ENCODE measurements at places on chromosomes 4 and X.
A peak's percentile ranks its signal among the peaks of the same experiment; 100 is the strongest.

- DNase-seq: no peak
These were observed 230.1 kb downstream of the SHROOM3 start for GRCh38 chr4:76665153-76665552.

DNA sequence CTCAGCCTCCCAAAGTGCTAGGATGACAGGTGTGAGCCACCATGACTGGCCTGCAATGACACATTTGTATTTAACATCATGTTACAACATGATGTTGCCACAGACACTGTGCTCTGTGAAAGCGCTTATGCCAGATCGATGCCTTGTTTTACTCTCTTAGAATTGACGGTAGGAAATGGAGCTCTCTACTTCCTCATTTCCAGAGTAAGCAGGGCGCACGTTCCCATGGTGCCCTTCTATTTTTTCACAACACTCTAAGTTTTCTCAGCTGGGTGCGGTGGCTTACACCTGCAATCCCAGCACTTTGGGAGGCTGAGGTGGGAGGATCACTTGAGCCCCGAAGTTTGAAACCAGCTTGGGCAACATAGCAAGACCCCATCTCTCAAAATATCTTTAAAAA lies 60.7 kb upstream of the DHRSX start:
- DNase-seq: peak; percentile 65

DNA sequence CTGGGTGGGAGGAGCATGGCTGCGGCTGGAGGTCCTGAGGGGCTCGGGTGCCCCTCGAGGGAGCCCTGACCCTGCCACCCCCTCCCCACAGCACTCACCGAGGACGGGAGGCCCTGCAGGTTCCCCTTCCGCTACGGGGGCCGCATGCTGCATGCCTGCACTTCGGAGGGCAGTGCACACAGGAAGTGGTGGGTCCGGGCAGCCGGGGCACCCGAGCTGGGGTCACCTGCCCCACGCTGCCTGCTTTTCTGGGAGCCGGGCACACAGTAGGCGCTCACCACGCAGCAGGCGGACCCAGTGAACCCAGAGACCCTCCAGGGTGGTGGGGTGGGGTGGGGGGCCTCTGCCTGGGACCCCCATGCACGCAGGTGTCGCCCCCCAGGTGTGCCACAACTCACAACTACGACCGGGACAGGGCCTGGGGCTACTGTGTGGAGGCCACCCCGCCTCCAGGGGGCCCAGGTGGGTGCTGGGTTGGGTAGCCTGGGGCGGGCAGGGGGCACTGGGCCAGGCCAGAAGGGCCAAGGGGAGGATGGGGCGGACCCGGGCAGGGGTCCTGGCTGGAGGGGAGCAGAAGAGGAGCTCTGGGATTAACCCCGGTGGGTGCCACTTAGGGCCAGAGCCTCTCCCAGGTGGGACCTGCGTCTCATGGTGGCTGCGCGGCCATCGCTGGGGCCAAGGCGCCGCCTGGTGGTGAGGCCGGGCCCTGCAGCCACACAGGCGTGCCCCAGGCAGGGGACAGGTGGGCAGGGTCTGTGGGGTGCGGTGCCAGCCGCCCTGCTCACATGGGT lies 1.4 kb downstream of the HGFAC start:
- peak; percentile 39 for DNase-seq

GRCh38 chrX:48531358-48531959 lies 8.1 kb upstream of the TBC1D25 start:
- DNase-seq: no peak

GRCh38 chrX:115906276-115906675 lies 264.3 kb upstream of the AGTR2 start:
- no peak for DNase-seq

- peak; percentile 52 for DNase-seq
These were observed 174.5 kb downstream of the SMIM20 start for GRCh38 chr4:26088433-26088928.

DNA sequence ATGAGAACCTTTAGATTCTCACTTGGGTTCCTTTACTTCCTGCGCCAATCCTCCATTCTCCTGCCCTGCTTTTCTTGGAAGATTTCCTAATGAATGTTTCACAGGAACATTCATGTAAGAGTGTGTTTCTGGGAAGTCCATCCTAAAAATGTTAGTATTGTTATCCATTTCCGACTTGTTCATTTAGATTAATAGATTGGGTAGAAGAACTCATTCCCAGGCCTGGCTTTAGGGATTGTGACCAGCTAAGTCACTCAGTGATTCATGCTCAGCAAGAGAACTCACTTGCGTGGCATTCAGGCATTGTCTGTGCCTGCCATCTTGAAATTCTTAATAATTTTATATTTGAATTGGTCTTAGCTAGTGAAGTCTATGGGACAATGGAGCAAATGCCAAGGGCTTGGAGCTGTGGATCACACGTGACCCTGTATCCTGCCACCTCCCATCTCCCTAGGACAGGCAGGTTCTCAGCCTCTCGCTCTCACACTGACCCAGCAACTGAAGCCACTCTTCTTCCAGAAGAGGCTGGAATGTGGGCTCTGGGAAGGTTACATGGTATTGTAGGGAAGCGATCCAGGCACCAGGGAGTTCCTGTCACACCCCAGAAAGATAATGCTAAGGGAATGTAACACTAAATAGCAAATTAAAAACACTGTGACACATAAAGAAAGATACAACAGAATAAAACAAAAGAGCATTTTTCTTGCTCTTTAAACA lies 562.1 kb downstream of the TMA16 start:
- no peak for DNase-seq

- no peak for DNase-seq
These were observed 44.0 kb upstream of the USP38 start for GRCh38 chr4:143140696-143141095.

- no peak for DNase-seq
These were observed 107.3 kb downstream of the GATB start for GRCh38 chr4:151653548-151653918.

DNA sequence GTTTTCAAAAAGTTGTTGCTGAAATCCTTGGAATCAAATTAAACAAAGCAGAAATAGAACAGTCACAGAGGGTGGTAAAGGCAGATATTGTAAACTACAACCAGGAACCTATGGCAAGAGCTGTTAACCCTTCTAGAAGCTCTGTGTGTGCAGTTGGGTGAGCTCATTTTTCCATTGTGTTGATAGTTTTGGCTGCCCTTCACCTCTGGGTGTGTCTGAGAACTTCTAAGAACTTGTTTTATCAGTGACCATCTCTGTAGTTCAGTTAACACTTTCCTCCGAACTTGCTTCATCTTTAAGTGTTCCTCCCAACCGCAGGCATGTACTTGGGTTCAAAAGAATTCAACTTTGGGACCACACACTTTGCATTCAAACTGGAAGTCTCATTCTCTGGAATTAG lies 32.7 kb downstream of the RBMX start:
- no peak for DNase-seq

DNA sequence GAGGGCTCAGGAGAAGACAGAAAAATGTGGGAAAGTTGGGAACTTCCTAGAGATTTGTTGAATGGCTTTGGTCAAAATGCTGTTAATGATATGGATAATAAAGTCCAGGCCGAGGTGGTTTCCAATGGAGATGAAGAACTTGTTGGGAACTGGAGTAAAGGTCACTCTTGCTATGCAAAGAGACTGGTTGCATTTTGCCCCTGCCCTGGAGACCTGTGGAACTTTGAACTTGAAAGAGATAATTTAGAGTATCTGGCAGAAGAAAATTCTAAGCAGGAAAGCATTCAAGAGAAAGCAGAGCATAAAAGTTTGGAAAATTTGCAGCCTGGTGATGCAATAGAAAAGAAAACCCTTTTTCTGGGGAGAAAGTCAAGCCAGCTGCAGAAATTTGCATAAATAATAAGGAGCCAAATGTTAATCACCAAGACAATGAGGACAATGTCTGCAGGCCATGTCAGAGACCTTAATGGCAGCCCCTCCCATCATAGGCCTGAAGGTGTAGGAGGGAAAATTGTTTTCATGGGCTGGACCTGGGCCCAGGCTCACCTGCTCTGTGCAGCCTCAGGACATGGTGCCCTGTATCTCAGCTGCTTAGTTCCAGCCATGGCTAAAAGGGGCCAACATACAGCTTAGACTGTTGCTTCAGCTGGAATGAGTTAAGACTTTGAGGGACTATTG lies 203.8 kb downstream of the RELL1 start:
- no peak for DNase-seq

DNA sequence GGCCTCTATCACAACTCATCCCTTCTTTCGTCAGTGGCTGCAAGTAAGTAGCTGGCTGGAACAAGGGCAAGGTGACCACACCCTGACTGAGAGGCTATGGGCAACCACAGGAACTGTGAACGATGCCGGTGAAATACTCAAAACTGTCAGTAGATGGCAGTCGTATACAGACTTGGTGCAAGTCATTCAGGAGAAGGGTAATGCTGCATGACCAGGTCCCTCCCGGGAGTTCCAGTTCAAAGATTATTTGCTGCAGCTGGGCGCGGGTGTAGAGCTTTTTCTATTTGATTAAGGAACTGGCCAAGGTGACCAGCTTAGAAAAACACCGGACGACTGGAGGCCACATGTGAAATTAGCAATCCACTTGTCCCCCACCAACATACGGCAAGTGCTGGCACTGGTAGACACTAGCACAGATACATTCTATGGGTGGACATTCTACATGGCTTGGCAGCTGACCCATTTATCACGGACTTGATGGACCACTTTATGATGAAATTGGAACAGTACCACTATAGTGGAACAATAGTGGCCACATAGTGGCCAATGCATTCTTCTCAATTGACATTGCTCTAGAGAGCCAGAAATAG lies 726.6 kb downstream of the TRAM1L1 start:
- no peak for DNase-seq

GRCh38 chr4:150746156-150746555 lies 164.2 kb downstream of the MAB21L2 start:
- DNase-seq: no peak

- DNase-seq: no peak
These were observed 18.5 kb downstream of the DDX60L start for GRCh38 chr4:168461821-168462220.

DNA sequence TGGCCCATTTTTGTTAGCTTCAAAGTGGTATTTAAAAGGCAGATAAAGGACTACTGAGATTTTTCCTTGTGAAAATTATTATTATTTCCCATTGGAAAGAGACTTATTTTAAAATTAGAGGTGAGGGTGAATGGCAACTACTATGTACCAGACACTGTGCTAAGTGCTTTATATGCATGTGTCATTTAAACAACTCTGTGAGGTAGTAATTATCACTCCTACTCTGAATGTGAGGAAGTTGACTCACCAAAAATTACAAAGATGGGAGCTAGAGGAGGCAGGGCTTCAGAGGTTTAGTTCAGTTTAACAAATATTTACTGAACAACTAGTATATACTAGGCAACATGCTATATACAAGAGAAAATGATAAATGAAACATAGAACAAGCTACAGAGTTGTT lies 78.2 kb downstream of the MSL3 start:
- no peak for DNase-seq

DNA sequence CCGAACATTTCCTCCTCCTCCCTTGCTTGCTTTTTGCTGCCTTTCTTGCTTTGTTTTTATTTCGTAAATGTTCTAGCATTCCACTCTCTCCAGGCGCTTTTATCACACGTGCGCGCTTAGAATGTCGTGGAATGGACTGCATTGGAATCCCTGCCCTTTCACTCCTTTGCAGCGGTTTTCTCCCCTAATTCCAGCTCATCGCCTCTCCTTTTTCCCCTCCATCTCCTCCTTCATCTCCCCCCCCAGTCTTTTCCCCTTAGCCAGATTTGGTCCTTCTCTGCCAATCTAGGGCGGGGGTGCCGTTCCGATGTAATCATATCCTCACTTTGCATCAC lies 579 bp downstream of the OGT start:
- no peak for DNase-seq

DNA sequence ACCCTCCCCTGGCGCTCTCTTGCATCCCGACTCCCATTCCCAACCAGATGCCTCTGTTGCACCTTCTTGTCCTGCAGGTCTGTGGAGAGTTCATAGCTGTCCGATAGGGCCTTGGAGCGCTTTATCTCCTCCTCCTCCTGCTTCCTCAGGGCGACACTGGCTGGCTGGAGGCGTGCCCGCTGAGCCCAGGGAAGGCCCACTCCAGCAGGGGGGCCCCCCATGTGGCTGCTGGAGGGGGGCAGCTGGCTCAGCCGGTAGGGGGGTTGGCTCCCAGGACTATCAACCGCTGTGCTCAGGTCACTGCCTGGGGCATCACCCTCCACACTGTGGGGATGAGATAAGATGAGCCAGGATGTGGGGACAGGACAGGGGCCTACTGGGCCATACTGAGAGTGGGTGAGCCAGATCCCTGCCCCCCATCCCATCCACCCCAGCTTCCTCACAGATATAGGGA lies 25.6 kb downstream of the IQSEC2 start:
- peak; percentile 58 for DNase-seq

DNA sequence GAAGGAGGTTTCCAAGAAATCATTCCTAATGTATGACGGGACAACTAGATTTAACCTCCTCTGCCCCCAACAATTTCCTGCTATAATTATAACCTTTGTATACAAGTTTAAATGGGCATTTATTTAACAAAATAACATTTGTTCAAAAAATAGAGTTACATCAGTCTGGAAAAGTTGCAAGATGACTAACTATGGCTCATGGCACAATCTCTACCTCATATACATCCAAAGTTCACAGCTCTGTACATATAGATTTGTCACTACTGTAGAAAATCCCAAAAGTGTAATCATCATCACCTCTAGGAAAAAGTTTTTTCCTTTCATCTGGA lies 3.8 kb upstream of the RPS6KA3 start:
- no peak for DNase-seq

DNA sequence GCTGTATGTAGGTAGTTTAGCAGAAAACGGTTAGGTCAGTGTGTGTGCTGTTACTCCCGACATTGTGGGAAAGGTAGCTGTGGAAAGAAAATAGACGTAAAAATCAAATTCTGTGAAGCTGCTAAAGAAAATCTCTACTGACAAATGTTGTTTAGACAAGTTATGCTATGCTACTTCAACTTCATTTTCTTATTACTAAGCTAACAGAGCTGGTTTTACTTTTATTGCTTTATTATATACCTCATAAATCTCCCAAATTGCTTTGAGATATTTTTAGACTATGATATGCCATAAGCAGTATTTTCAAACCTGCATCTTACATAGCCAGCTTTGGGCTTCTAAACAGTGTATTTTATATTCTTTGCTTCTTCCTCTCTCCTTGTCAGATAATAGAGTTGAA lies 108.2 kb upstream of the PACRGL start:
- DNase-seq: no peak

DNA sequence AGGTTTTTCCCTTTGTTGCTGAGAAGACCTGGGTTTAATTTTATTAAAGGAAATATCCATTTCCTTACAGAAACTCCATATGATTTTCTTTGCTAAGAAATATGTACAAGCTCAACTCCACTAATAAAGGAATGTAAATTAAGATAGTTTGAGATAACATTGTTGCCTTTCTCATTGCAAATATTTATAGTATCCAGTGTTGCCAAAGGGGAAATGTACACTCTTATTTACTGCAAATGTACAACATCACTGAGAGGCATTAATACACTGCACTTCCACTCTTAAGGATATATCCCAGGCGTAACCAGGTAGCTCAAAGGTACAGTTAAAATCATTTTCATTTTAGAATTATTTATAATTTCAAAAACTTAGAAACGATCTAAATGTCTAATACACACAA lies 7.5 kb upstream of the LRBA start:
- no peak for DNase-seq

DNA sequence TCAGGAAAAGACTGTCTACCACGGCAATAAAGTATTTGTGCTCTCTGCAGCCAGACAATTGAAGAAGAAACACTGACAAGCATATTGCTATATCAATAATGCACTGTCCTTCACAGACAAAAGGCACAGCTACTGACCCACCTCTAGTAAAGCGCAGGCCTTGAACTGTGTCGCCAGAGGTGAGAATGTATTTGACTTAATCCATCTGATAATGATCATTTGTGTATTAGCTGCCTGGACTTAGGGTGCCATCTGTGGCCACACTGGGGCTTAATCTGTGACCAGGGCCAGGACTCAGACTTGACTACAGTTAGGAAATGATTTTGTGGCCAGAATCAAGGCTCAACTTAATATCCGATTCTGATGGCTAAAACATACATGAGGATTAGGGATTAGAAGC lies 260.4 kb downstream of the SMARCA1 start:
- no peak for DNase-seq

Data from hematopoietic multipotent progenitor cell (in vitro differentiated cells).